ENCODE measurements at places on chromosomes 4 and X.

DNA sequence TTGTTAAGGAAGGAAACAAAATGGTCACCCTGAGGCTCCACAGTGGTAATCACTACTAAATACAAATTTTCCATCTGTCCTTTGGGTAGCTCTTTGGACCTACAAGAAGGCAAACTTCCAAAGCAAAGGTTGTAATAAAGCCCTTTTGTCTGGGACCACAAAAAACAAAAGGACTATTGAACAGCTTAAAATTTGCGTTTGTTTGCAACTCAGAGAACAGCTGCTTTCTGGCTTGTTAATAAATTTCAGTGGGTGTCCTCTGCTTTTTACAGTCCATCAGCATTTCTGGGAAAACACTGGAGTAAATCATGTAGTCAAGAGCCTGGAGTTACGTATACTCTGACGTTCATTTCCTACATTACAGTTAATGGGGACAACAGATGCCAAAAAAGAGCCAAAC is 439.7 kb upstream of the DIAPH2 start:
- no peak for DNase-seq

DNA sequence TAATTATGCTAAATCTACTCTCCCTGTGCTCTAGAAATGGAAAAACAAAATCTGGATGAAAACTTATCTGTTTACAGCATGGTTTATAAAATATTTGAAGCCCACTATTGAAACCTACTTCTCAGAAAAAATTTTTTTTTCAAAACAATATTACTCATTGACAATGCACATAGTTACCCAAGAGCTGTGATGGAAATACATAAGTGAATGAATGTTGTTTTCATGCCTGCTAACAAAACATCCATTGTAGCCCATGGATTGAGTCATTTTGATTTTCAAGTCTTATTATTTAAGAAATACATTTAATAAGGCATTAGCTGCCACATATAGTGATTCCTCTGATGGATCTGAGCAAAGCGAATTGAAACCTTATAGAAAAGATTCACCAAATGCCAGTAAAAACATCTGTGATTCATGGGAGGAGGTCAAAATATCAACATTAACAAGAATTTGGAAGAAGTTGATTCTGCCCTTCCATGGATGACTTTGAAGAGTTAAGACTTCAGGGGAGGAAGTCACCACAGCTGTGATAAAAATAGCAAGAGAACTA is 144.7 kb upstream of the HHIP start:
- peak; percentile 23 for DNase-seq

GRCh38 chr4:165931741-165932140 is 58.7 kb downstream of the TLL1 start:
- no peak for DNase-seq

- peak; percentile 72 for DNase-seq
Observed at GRCh38 chrX:29690061-29690460, 525.3 kb upstream of the MAGEB2 start.

GRCh38 chr4:118869808-118870342 is 18.8 kb upstream of the SYNPO2 start:
- DNase-seq = peak; percentile 44

DNA sequence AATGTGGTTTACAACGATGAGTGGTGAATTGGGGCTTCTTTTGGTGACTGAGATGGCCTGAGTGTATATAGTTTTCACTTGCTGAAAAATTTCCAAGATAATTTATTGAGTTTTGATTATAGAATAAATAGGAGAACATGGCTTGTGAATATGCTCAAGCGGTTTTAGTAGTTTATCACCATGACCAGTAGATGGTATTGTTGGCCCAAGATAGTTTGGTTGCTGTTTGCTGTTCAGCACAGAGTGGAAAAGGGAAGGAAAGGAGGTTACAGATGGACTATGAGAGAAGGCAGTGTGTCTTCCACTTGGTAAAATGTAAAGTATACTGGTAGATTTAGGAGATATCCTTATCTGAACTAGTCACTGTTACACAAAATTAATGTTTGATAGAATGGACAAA is 55.8 kb upstream of the POU4F2 start:
- DNase-seq = peak; percentile 5

- no peak for DNase-seq
Observed at GRCh38 chrX:70289168-70289792, 447 bp downstream of the PDZD11 start.
